Left lobe of liver (tissue), 2 donors: ENCODE measurements at places on chromosomes 2 and 18. TPM values are rescaled to one million over a fixed set of nuclear protein-coding genes. Genes with fewer than 3 reads are reported as not detected.
A peak's percentile ranks its signal among the peaks of the same experiment; 100 is the strongest.

GRCh38 chr2:238475034-238475433, 48.3 kb downstream of the ASB1 start:
- no peak for DNase-seq

DNA sequence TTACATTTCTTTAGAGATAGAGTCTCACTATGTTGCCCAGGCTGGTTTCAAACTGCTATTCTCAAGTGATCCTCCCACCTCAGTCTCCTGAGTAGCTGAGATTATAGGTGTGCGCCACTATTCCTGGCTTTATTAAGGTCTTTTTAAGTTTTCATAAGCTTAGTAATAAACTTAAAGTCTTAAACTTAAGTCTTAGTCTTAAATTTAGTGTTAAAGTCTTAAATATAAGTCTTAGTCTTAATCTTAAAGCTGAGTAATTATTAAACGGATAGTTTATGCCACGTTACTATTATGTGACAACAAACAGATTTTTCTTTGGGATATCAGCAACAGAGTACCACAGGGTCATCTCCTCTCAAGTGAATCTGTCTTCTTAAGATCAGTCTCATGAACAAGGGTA, 12.6 kb downstream of the FARP2 start:
- DNase-seq, result no peak

GRCh38 chr2:190698895-190699294, 50.0 kb downstream of the NAB1 start:
- no peak for DNase-seq

GRCh38 chr2:709138-709765, 32.0 kb upstream of the TMEM18 start:
- no peak for DNase-seq

- DNase-seq, result no peak
Observed at GRCh38 chr2:39567507-39567906, 98.2 kb upstream of the TMEM178A start.

GRCh38 chr2:105321875-105322646, 7.5 kb downstream of the TGFBRAP1 start:
- no peak for DNase-seq

GRCh38 chr2:60353863-60354262, 199.6 kb downstream of the BCL11A start:
- DNase-seq, result no peak

DNA sequence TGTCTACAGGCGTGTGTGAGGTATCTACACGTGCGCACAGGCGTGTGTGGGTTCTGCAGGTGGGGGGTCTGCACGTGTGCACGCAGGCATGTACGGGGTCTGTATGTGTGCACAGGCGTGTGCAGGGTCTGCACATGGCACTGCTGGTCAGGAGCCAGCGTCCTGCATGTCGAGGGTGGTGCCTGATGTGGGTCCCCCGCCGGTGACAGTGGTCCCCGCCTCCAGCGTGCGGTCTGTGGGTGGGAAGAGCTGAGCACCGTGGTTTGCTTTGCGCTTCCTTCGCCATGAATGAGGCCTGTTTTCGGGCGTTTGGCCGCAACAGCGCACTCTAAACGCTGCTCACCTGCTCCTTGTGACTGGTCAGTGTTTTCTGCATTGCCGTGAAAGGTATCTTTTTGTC, 57.2 kb downstream of the CTDP1 start:
- no peak for DNase-seq

DNA sequence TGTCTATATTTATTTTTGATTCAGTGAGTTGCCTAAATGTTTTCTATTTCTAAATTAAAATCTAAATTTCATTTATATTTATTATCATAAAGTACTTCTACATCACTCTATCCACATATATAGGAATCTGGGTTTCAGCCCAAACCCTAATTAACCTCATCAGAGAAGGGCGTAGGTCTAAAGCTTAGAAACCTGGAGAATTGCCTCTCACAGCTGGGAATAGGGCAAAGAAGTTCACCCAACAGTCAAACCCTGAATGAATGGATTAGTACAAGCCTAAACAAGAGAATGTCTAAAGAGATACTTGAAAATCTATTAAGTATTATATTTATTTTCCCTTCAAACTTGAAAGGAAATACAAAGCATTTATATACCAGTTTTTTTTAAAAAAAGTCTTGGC, 26.2 kb downstream of the TFPI start:
- no peak for DNase-seq

GRCh38 chr18:59917422-59917821, 17.6 kb downstream of the PMAIP1 start:
- DNase-seq, result no peak

DNA sequence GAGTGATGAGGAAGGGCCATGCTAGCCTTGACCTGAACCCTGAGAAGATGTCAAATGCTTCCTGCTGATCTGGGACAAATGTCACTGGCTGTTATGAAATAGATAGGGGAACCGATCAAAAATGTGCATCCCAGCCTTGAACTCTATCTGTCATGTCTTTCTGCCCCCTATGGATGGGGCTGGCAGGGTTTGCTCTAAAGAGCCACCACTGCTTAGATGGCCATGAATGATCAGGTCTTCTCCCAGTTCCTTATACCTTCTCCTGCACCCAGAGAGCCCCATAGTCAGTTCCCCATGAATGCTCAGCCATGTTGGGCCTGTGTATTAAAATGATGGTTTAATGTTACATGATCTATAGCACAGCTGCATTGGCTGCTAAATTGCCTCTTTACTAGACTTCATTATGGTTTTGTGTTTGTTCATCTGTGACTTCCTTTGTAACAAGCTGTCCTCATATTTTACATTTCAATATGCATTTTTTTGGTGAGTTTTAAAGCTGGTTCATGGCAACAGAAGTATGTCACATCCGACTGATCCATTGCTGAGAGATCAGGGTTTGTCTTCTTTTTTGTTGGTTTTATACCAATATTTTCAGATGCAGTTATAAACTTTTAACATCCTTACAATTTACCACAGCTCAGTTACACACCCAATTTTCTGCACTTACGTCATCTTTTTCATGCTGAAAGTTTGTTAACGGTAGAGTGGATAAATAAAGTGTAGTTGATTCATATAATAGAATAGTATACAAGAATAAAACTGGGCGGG, 56.3 kb upstream of the SMAD2 start:
- no peak for DNase-seq

DNA sequence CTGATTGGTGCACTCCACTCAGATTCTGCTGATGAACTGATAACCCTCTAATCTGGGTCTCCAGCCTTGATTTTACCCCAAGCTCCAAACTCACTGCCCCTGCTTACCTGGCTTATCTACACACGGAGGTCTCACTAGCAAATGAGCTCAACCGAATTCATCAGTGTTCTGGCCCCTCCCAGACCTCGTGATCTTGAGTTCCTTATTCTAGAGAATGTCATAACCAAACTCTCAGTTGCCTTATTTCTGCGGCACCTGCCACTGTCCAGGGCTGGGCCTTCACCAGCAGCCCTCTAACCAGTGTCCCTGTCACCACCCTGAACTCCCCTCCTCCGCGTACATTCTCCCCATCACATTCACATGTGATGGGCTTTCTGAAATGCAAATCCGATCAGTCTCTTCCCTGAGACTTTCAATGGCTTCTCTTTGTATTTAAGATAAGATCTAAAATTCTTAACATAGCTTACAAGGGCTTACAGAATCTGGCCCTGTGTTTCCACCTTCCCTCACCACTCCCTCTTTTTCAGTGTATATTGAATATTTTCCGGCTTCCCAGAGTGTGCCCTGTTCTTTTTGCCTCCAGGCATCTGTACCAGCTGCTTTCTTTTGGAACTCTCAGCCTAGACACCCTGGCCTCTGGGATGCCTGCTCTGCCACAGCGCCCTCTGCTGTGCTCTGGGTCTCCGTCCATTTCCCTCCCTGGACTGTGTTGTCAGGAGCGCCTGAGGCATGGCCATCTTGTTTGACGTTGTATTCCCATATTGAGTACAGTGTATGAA, 31.1 kb downstream of the NAB1 start:
- DNase-seq, result peak; percentile 53

GRCh38 chr2:70173520-70173919, 17.3 kb downstream of the C2orf42 start:
- no peak for DNase-seq

DNA sequence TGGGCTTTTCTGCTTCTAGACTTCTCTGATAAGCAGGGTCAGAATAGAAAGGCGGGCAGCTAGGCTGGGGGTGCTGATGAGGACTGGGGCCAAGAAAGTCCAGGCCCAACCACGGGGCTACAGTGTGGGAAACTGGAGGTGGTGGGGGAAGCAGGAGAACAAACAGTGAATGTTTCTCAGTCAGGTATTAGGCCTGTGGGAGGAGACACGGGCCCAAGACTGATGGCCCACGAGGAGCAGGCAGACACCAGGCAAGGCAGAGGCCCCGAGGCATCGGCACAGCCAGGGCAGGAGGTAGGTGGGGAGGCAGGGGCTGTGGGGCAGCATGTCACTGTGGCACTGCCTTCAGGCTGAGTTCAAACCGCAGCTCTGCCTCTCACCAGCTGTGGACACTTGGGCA, 40.7 kb downstream of the KCNIP3 start:
- no peak for DNase-seq

DNA sequence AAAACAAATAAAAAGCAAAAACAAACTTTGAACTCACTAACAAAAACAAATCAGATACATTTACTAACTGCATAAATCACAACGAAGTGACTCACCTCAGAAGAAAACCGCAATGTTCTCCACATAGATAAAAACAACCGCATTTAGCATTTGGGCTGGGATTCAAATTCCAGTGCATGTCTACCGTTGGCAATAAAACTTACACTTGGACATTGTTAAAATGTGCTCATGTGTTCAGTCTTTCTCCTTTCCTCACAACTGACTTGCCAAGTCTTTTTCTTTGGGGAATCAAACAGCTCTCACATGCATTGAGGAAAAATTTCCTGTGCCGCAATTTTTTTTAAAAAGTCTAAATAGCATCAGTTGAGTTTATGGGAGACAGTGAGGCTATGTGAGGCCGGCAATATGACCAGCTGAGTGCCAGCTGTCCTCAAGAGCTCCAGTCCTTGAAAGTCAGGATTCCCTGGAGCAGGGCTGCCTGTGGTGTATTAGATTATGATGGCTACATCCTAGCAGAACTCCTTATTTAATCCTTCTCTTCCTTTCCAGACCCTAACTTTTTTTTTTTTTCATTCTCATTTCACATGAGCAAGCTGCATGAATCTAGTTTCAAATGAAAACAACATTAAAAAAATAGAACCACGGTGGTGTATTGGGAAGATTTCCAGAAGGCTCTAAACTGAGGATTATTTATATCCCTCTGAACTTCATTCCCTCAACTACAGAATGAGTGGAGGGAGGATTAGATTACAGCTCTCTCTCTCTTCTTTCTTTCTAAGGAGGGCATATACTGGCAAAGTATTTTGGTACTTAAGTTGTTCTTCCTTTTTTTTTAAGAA, 70.2 kb upstream of the MEIS1 start:
- DNase-seq, result no peak

- DNase-seq, result no peak
Observed at GRCh38 chr18:48184118-48184517, 225.1 kb downstream of the ZBTB7C start.

DNA sequence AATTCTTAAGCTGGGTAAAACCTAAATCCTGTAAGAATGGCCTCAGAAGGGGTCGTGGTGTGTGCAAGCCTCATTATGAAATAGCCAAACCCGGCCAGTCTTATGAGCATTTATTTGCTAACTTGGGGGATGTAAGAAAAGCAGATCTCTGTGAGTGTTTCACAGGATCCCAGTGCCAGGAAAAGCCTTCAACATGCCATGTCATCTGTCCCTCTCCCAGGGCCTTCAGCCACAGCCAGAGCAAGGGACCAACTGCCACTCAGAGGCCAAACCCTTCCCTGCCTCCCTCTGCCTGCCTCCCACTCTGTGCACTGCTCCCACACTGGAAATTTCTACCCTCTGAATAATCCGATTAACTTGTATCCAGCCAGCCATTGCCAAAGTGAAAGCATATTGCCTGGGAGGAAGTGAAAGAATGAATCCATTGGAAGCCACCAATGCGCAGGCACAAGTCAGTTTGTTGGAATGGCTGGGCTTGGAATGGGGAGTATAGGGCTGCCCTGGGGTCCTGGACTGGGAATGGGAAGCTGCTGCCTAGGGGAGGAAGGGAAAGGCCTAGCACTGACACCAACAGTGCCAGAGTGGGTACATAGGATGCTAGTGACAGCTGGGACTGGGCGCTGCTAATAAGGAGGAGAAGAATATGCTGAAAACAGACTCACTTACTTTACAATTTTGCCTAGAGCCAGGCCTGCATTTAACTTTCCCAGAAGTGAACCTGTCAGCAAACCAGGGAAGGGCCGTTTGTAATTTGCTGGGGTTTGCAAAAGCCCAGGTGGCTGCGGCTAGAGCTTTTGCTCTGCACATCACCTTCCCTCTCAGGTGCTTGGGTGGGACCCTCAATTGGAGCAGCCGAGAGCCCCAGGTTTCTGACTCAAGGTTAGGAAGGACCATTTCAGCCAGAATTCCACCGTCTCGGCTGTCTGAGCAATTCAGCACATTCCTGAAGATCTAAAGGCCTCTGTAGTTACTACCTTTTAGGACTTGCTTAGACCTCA, 146.6 kb upstream of the NCK2 start:
- DNase-seq, result no peak

DNA sequence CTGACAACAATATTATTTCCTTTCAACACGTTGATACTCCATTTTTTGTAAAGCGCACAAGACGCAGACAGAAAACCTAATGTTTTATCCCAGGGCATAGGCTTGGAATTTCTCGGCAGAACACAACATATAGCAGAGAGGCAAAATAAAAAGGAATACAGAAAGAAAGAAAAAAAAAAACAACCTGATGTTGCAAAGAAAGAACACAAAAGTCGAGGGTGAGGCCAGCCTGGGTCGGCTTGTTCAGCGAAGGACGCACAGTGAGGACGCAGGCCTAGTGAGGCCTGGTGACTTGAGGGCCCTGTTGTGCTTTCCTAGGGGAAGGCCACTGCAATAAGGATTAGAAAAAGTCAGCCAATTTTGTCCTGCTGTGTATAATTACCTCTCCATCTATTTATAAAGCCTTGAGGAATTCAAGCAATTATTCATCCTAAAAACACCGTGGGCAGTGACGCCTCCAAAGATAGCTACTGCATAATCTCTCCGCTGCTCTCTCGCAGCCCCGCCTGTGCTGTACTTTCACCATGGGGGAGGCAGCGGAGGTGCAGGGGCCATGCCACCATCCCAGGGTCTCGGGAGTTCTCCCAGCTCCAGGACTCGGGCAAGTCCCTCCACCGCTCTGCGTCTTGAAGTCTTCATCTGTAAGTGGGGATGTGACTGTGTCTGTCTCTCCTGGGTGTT, 61.9 kb upstream of the SH3RF3 start:
- peak; percentile 37 for DNase-seq

- no peak for DNase-seq
Observed at GRCh38 chr2:34143149-34143548, 544.0 kb upstream of the FAM98A start.

DNA sequence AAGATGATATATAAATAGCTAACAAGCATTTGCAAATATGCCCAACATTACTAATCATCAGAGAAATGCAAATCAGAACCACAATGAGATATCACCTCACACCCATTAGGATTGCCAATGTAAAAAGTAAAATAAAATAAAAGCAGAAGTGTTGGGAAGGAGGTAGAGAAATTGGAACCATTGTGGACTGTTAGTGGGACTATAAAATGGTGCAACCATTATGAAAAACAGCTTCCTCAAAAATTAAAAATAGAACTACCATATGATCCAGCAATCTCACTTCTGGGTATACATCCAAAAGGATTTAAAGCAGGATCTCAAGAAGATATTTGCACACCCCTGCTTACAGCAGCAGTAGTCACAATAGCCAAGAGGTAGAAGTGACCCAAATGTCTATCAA, 99.8 kb upstream of the DAPL1 start:
- no peak for DNase-seq

CDH19 gene
- total RNA-seq, result 2.3 TPM

RESP18 gene
- not detected for total RNA-seq

CPO gene
- total RNA-seq, result 0.38 TPM

HOXD3 gene
- total RNA-seq, result not detected

ALPP gene
- total RNA-seq, result 0.20 TPM

PAX8 gene
- total RNA-seq, result 0.65 TPM
